Stimulated activated naive CD8-positive, alpha-beta T cell treated with anti-CD3 and anti-CD28 coated beads, Interleukin-15, amount 100 ng/mL, for 72 hours (primary cell): ENCODE measurements at places on chromosomes 1 and 21.

DNA sequence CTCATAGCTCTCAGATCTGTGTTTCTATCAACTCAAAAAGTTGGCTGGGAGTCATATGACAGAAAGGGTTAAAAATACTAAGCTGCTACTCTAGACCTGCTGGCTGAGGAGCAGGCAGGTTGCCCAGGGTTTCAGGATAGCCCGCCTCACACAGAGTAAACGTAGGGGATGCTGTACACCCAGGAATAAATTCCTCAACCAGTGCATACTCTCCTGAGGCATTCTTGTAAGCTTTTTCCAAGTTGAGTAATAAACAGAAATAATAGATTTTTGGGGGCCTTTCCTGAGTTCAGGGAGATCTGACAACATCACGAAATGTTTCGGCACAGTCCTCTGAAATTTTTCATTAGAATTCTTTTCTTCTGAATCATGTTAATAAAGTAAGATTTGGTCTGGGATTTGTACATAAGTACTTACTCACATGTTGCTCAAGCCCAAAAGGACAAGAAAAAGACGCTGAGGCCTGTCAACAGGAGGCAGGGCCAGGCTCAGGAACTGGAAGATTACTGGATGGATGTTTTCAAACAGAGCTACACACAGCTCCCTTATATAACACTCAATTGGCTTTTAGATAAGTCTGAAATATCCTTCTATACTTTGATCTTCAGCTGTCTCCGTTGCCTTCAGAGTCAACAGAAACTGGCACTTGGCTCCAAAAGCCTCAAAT is 41.0 kb downstream of the TGFBR3 start:
- no peak for DNase-seq

- no peak for DNase-seq
These were observed 693 bp downstream of the SRSF10 start for GRCh38 chr1:23979387-23979880.

GRCh38 chr1:5856246-5856815 is 135.9 kb downstream of the NPHP4 start:
- no peak for DNase-seq

DNA sequence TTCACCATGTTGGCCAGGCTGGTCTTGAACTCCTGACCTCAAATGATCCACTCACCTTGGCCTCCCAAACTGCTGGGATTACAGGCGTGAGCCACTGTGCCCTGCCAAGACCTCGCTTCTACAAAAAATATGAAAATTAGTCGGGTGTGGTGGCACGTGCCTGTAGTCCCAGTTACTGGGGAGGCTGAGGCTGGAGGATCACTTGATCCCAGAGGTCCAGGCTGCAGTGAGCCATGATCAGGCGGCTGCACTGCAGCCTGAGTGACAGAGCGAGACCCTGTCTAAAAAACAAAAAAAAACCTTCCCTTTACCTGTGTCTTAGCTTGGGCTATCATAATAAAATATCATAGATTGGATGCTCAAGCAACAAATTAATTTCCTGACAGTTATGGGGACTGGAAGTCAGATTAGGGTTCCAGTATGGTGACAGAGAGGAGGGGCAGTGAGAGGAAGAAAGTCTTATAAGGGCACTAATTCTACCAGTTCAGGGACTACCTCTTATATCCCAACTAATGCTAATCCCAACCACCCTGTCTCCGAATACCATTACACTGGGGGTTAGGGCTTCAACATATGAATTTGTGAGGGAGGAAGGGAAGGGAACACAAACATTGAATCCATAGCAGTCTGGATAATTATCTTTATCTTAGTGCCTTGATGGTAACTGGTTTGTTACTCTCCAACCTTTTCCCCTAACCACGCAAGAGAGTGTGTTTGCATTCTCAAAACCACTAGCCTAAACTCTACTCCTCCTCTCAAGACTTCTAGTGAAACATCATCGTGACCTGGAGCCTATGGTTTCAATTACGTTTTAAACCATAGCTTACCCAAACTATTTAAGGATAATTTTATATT is 1.0 kb upstream of the NAXE start:
- DNase-seq = no peak

DNA sequence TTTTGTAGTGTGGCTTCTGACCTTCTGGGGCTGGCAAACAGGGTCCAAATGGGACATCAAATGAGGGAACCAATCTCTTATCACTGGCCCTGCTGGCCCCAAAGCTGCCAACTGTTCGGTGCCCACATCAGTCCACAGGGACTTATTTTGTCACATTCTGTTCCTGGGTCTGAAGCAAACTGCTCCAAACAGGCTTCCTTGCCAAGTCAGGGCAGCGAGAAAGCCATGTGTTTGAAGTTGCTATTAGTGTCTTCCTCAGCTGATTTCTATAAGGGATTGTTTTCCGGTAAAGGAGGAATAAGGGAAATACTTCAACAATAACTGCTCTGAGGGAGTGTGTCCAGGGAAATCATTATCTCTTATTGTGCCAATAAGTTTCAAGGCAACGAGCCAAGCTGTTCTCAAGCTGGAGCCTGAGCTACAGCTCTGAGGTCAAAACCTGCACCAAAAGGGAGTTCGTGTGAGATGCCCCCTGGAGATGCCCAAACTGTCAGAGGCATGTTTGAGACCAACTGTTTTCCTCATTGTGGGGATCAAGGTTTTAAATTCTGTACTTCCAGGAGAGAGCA is 381.4 kb upstream of the PROX1 start:
- no peak for DNase-seq

DNA sequence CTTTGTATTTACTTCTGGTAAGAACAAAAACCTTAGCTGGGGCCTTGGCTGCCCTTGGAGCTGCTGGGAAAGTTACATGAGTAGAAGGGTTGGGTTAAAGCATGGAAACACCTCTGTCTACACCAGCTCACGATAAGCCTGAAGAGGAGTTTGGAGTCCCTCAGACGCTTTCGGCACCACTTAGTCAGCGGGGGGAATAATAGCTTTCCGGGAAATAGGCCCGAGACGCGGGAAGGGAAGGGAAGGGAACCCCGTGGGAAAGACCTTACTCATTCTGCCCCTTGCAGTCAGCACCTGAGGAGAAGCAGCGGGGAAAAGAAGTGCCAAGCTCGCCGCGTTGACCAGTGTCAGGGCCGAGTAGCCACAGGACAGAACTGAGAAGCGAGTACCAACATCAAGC is 66.4 kb upstream of the PDE9A start:
- no peak for DNase-seq

DNA sequence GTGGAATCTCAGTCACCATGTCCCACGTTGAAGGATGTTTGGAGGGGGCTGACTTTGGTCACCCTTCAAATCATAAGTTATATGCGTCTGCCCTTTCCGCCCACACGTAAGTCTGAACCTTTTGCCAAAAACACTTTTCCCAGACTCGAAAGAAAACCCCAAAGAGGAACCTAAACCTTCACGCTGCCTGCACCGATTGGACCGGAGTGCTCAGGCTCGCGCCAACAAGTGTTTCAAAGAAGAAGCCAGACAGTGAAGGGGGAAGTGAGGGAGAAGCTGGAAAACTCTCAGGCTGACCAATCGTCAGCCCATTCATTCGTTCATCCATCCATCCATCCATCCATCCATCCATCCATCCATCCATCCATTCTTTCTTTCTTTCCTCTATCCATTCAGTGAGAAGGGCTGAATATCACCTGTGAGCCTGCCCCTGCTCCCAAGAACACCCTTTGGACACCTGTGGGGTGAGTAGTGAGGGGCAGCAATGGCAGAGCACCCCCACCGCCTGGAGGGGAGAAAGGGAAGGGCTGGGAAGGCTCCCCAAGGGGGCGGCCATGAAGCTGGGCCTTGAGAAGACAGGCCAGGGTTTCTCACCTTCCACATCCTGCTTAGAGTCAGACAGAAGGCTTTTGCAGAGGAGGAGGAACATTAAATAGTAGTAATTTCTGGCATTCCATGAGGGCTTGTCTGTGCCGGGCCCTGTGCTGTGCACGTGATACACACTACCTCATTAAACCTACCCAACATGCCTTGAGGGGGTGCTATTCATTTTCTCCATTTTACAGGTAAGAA is 27.1 kb upstream of the RUNX3 start:
- no peak for DNase-seq

- DNase-seq = no peak
These were observed 28.6 kb downstream of the TFB2M start for GRCh38 chr1:246537441-246537840.
